ENCODE measurements at places on chromosomes 6 and 20.
A peak's percentile ranks its signal among the peaks of the same experiment; 100 is the strongest.

GRCh38 chr6:53744321-53744720 lies 50.5 kb upstream of the LRRC1 start:
- no peak for DNase-seq

DNA sequence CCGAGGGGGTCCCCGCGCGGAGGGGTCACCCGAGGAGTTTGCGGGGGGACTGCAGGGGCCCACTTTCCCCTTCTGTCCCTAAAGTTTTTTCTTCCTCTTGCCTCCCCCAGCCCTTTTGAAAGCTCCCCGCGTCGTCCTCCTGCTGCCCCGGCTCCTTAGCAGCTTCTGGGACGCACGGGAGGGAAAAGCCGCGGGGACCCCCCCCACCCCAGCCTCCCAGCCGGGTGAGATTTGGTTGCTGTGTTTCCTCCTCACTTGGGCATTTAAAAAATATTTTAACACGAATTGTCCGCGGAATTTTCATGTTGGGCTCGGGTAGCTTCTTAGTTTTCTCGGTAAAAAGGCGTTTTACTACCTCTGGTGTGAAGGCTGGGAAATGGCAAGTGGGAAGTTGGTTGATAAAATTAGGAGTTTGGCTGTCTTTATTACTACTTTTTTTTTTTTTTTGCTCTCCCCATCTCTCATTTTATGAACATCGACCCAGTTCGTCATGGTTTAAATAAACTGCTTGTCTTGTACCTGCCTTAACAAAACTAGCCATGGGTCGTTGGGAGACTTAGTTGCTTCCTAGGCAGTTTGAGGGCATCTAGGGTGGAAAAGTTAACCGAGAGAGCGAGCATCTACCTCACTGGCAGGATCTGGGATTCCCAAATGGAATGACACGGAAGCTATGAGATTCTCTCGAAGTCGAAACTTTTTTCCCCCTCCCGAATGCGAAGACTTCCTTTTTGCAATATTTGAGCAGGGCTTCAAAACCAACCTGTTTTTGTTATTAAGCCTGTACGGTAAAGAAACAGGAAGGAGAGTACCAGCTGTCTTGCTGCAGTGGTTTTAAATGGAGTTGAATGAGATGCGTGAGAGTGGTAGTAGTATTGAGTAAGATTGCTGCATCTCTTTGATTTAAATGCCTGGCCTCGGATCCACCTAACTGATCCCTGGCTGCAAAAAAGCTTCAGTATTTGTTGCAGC lies 868 bp downstream of the NCOA3 start:
- DNase-seq, result peak; percentile 93

GRCh38 chr20:31841928-31842327 lies 3.5 kb downstream of the FOXS1 start:
- no peak for DNase-seq

DNA sequence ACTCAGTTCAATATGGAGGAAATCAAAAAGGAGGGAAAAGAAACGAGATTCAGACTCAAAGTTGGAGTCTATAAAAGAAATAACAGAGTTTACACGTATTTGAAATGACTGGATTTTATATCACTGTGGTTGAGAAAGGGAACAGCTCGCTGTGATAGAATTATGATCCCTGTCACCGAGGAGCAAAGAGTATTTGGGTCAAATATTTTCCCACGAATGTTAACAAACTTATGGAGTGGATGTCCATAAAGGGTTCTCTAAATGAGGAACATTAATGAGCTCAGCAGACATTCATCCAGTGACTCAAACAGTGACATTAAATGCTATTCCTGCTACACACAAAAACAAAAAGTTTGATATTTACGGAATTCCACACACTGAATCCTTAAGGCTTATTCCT lies 57.9 kb downstream of the FHL5 start:
- no peak for DNase-seq

- no peak for DNase-seq
Measured at GRCh38 chr20:25129428-25129827, 47.5 kb upstream of the VSX1 start.

DNA sequence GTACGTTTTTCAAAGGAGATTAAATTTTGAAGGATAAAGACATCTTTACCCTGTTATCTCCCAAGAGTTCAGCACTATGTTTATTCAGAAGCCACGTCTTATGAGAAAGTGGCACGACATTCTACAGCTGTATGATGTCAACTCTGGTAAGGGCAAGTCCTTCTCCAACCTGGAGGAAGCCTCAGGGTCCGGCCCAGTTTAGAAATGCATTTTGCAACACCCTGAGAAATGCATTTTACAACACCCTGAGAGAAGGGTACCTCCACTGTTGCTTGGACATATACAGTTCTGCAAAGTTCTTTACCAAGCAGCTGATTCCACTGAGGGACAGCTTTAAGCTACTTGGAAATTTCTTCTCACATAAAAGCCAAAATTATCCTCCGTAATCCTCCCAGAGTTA lies 17.5 kb downstream of the NAPB start:
- DNase-seq, result no peak

- DNase-seq, result no peak
Measured at GRCh38 chr20:61382194-61382593, 130.1 kb downstream of the CDH4 start.

DNA sequence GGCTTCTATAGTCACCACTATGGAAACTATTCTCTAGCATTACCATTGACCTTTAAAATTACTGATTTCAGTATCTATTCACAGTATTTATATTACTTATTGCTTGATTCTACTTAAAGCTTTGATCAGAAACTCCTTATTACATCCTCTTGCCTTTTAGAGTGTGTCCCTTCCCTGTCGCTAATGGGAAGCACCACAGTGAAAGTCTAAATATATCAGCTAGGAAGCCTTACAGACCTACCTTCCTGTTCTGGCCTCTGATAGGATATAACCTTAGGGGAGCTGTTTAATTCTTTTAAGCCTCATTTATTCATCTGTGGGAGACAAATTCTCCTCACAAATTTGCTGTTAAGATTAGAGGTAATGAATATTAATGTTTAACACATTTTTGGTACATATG lies 122.7 kb downstream of the ADGRB3 start:
- DNase-seq, result no peak

- no peak for DNase-seq
Measured at GRCh38 chr6:46138281-46138680, 8.5 kb downstream of the ENPP4 start.

DNA sequence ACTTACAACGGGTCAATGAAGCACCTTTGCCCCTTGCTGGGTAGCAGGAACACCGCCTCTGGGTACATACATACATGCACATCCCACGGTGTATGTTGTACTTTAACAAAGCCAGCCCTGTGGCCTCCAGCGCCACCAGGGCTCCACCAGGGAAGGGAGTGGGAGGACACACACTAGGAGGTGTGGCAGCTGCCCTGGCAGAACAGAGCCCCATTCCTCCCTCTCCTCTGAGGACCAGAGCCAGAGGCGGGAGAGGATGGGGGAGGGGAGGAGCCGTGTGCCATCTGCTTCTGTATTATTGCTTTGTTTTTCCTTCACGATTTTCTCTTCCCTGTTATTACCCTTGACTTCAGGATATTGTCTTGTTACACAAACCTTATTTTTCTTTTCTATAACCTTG lies 105.8 kb upstream of the TRAF3IP2 start:
- DNase-seq, result no peak

GRCh38 chr6:148831531-148831930 lies 84.7 kb downstream of the UST start:
- no peak for DNase-seq

DNA sequence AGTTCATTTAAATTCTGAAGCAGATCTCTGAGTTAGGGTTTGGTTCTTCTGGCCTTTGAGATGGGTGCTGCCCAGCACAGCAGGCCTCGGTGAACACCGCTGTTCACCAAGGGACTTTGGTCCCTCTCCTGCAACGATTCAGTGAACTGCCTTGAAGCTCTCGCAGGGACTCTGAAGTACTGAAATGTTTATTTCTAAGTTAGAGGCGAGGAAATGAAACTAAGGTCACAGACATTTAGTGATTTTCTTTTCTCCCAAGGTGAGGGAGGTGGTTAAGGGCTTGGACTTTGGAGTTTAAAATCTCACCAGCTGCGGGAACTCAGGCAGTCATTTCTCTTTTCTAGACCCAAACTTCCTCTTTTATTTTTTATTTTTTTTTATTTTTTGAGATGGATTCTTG lies 26.2 kb downstream of the E2F3 start:
- peak; percentile 61 for DNase-seq

GRCh38 chr6:32906539-32906938 lies 34.3 kb downstream of the HLA-DMB start:
- no peak for DNase-seq

DNA sequence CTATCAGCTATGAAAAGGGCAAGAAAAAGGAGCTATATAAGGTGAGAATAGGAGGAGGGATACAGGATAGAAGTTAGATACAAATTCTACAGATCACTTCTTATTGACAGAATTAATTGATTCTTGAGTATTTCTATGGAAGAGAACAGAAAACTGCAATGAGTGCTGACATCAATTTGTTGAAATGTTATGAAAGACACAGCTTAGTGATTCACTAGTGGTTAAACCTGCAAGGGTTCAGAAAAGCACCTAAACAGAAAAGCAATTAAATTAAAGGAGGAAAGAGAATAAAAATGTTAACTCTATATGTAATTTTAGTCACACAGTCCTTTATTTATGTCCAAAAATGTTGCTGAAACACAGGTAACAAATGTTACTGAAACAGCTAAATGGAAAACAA lies 254.4 kb upstream of the RUNX2 start:
- no peak for DNase-seq

DNA sequence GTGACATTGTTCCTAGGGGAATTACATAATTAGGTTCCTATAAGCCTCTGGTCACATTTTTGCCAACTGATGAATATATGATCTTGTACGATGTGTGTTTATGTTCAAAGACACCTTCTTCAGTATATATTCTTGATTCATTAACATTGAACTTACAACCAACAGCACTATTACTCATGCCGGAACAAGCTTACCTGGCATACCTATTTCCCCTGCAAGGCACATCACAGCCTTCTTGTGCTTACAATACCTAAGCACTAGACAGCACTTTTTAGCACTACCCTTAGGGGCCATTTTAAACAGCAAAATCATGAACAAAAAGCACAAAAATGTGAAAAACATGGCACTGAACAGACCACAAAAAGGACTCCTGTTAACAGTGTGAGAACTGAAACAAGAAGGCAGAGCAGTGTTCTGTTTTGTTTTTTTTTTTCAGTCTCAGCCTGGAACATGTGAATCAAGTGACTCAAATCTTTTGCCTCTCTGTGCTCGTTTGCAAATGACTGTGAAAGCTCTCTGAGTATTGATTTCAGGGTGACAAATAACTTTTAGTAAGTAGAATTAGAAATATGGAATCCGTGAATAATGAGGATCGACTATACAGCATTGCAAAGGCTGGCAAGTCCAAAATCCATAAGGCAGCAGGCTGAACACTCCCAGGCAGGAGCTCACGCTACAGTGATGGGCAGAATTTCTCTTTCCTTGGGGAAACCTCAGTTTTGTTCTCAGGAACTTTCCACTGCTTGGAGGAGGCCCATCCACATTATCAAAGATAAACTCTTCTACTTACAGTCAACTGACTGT lies 102.3 kb upstream of the TSHZ2 start:
- DNase-seq, result no peak

DNA sequence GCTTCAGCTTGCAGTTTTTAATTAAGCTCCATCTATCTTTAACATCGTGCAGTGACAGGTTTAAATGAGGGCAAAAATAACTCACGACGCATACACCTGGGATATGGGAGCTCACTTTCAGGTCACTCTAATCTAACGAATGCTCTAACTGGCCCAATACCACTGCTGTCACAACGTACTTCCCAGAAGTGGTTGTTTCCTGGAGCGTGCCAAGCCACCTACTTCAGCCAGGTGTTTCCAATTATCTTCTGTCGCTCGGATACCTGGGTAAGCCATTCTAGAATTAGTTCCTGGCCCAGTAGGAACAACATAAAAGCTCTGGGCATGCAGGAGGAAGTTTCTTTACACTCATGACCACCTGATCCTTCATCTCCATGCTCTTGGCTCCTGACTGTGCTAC lies 147.4 kb downstream of the FOXC1 start:
- no peak for DNase-seq

GRCh38 chr6:157029980-157030690 lies 253.0 kb downstream of the ARID1B start:
- DNase-seq, result peak; percentile 27

All from MV-4-11 (cell line).